NCI-H446 (cell line): ENCODE measurements at places on chromosomes 4 and X.

GRCh38 chr4:88033309-88033708 lies 25.9 kb downstream of the PKD2 start:
- no peak for DNase-seq

DNA sequence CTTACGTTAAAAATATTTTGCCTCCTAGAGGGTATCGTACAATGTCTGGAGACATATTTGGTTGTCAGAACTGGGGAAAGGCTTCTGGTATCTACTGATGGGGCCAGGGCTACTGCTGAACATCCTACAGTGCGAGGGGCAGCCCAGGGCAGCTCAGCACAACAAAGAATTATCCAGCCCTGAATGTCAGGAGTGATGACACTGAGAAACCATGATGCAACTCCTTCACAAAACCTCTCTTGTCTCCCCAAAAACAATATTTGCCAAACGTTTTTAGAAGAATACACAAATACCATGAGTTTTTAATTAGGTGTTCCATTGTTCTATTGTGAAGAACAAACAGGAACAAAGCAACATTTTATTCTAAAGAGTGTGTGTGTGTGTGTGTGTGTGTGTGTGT lies 43.4 kb upstream of the CLNK start:
- no peak for DNase-seq

DNA sequence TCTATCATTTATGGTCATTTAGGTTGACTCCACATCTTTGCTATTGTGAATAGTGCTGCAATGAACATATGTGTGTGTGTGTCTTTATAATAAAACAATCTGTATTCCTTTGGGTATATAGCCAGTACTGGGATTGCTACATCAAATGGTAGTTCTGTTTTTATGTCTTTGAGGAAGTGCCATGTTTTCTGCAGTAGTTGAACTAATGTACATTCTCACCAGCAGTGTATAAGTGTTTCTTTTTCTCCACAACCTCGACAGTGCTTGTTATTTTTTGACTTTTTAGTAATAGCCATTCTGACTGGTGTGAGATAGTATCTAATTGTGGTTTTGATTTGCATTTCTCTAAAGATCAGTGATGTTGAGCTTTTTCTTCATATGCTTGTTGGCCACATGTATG lies 80.5 kb downstream of the ARHGAP6 start:
- no peak for DNase-seq

DNA sequence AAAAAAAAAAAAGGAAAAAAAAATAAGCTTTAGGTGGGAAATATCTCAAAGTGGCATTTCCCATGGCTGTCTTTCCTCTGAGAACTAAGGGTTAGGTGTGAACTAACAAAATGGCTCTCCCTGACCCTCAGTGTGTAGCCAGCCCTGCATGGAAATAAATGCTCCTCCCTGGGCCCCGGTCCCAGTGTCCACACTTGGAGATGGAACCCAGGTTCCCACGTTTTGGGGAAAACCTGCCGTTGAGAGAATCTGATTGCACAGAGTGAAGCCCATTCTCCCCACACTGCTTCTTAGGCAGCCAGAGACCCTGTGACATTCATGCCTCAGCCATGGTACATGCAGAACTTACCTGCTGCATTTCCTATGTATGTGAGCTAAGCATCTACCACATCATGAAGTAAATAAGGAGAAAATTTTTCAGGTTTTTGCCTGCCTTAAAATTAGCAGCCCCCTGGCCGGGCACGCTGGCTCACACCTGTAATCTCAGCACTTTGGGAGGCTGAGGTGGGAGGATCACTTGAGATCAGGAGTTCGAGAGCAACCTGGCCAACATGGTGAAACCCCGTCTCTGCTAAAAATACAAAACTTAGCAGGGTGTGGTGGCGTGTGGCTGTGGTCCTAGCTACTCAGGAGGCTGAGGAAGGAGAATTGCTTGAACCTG lies 34.5 kb downstream of the HTT-AS start:
- no peak for DNase-seq

DNA sequence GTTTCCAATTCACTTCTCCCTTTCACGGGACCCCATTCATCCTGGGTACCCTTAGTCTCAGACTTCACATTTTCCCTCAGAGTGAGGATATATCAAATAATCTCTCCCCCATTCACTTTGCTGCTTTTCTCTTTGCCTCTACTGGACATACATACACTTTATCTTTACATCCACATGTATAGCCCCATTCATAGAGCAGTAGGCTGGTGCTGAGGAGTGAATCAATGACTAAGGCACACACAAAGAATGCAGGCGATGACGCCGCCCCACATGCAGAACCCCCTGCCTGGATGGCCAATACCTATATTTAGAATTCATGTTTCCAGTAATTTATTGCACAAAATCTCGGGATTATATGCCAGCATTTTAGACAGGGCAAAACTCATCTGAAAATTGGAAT lies 554.3 kb upstream of the TENM3 start:
- no peak for DNase-seq

DNA sequence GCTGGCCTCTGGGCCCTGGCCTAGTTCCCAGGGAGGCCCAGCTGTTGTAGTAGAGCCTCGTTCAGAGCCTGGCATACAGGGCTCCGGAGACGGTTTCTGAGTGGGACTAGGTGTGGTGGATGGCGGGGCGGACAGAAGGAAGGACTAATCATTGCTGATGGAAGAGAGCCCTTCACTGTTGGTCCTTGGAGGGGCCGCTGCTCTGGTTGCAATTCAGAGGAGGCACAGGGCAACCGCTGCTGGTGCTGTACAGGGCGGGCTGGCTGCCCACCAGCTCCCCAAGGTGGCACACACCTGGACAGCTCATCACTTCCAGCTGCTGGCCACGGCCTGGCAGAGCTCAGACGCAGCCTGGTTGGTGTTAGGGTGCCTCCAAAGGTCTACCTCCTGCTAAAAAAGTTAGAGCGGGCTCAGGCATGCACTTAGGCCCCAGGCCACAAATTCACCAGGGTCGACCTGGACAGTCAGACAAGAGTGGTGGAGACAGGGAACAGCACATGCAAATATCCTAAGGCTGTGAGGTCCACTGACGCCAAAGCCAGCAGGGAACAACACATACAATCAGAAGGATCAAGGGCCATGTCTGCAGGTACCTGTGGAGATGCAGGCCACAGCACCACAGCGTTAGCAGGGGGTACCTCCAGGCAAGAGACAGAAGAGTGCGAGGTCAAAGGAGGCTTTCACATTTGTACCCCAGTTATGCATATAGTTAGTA lies 7.5 kb upstream of the RNF4 start:
- no peak for DNase-seq

- no peak for DNase-seq
Measured at GRCh38 chr4:156901871-156902270, 69.7 kb downstream of the PDGFC start.

GRCh38 chr4:164509951-164510350 lies 244.0 kb upstream of the SMIM31 start:
- no peak for DNase-seq

DNA sequence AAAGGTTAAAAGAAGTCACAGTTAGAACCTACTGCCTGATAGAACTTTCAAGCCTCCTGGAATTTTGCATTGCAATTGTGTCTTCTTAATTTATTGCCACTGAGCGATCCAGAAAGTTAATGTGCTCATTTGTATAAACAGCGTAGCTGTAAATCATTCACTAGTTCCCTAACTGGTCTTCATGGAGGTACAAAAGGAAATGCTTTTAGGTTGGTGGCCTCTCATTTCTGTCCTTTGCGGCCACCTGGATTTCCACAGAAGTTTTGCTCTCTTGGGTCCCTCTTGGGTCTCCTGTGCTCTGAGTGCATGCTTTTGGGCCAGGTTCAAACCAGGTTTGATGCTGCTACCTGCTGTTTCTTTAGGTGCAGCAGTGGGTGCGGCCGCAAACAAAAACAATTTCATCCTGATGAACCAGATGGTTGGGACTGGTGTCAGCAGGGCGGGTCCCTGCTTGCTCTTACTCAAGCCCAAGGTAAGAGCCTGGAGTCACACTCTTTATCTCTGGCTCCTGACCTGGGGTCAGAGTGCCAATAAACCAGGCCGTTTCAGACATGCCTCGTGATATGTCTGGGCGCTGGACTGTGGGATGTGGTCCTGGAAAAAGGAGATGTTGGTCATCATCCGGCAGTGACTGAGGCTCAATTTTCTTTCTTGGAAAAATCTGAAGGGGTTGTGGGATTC lies 270.1 kb downstream of the PTTG2 start:
- DNase-seq: no peak

DNA sequence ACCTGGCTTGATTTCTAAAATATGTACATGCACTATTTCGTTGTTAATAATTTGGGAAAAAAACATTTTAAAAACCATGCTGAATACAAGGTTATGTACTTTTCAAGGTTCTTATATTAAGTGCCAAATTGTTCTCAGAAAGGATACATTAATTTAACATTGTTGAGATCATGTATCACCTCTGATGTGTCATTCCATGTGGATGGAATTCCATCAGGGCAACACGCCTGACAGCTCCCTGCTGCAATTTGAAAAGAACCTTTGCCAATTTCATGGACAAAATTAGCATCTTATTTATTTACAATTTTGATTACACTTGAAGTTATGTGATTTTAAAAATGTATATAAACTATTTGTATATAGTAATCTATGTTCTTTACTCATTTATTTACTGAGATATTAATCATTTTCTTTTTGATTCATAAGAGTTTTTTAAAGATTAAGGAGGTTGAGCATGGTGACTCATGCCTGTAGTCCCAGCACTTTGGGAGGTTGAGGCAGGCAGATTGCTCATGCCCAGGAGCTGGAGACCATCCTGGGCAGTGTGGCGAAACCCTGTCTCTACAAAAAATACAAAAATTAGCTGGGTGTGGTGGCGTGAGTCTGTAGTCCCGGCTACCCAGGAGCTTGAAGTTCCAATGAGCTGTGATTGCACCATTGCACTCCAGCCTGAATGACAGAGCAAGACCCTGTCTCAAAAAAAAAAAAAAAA lies 142.8 kb downstream of the ENPP6 start:
- DNase-seq: no peak

GRCh38 chr4:181971973-181972372 lies 271.2 kb upstream of the TENM3 start:
- no peak for DNase-seq

DNA sequence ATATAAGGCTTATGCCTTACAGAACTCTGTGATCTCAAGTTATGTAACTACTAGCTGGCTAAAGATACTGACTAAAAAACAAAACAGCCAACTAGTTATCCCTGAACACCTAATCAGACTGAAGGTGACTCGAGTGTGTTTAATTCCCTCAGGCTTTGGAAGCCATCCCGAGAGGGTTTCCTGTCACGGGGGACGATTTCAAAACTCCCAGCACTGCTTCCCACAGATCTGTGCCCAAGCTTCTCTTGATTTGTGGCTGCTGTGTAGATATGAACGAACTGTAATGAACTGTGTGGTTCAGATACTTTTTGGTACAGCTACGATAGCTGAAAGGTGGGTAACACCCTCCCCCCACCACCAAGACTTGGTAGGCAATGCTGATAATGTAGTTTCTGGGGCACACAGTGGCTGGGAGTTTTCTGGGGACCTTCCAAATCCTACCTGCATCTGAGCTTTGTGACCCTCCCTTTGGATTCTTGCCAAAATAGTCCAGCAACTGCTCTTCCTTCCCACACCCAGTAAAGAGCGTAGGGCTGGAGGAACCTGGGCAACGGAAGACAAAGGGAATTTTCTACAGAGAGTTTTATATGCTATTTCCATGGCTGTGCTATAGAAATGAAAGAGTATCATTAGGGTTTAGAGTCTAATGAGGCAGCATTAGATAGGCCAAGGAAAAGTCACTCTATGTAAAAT lies 148.8 kb downstream of the MGST2 start:
- DNase-seq: no peak

DNA sequence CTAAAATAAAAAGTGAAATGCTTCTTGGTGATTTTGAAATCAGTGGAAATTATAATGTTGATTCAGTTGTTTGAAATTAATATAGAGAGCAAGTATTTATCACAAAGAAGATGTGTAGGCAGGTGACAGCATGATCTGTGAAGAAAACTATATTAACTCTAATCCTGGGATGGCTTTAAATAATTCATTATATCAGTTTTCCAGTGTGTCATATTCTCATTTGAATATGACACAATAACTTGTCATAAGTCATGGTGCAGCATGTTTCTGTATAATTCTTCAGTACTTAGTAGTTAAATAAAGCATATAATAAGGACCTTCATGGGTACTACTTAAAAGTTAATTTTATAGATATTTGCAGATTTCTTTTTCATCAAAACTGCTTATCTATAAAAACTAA lies 573.6 kb downstream of the INPP4B start:
- DNase-seq: no peak

DNA sequence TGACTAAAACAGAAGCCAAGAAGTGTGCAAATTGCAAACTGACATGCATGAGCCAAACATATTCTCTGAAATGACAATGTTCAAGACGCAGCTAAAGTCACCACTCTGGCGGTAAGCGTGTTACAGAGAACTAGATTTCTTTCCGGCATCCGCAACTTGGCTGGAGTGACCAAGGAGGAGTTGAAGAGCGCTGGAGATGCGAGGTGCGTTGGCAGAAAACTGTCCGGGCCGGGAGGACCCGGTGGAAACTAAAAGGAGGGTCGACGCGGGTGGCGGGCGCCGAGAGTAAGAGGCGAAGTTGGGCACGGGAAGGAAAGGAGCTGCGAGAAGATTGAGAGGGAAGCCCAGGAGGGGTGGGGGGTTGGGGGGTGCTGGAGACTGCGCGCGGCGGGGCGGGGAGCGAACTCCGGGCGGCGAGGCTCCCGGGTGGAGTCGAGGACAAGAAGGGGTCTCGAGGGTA lies 807 bp downstream of the SEL1L3 start:
- no peak for DNase-seq

DNA sequence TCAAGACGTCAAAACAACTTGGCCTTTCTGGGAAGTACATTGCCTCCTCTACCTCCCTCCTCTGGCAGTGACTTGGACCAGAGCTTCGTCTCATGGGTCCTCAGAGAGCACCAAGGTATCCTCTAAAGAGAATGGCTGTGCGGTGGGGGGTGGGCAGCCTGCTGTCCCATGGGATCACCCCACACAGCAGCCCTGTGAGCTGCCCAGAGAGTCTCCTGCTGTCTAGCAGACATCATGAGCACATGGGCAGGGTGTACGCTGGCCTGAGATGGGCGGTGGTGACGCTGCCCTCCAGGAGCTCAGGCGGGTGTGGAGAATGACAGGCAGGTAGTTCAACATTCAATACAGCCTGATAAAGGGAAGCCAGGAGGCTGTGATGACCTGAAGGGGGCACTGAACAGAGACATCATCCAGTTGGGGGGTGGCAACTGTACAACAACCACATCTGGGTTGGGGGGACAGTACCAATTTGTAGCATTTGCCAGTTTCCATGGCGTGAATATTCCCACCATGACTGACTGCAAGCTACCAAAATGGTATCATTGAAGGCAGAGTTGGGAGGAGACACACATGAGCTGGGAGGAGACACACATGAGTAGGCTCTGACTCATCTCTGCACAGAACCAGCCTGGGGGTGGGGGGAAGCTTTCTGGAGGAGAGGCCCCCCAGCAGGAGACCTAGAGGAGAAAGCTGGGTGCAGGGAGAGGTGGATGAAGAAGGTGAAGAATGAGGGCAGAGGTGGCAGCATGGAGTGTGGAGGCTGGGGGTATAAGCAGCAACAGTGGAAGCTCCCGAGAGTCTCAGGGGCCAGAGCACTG lies 35.9 kb downstream of the C4orf50 start:
- DNase-seq: no peak

DNA sequence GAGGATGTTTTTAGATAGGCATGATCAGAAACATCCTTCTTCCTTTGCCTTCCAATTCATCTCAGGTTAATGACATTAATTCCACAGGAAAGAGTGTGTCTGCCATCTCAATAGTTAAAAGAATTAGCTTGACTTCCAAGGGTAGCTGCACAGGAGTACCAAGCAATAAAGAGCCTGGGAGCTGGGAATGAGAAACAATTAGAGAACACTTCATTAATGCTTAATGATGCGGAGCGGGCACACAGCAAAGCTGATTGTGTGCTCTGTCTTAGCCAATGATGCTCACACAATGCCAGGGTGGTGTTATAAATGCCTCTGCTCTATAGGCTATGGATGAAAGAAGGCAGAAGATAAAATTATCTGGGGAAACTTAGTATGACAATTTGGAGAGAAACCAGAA lies 1052.5 kb upstream of the LCORL start:
- DNase-seq: no peak
